CD4-positive, alpha-beta T cell treated with Interleukin-2 at 100 ng/mL for 4 hours (primary cell): ENCODE measurements at places on chromosomes 6 and 20.

DNA sequence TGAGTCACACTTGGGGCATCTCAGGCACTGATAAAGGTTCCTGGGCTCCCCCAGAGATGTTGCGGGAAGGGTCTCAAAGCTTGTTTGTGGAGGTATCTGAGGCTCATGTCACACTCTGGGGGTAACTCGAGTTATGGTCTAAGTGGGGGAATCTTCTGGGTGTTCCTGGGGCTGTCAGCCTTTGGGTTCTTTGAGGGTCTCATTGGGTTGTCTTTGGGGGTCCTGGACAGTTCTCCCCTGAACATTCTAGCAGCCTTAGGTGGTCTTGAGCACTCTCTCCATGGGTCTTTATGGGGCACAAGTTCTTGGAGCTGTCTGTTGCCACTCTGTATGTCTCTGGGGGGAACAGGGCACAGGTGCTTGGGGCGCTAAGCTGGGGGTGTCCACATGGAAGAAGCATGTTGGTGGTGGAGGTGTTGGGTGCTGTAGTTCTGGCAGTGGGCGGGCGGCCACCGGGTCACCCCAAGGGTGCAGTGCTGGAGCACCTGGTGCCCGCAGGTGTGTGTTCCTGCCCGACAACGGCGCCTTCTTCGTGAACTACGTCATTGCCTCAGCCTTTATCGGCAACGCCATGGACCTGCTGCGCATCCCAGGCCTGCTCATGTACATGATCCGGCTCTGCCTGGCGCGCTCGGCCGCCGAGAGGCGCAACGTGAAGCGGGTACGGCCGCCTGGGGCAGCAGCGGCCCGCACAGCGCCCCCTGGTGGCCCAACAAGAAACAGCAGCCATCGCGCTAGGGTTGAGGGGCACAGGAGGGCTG lies 7.1 kb upstream of the CAPN11 start:
- peak; percentile 78 for DNase-seq

- no peak for DNase-seq
Observed at GRCh38 chr6:53269827-53270226, 78.9 kb downstream of the ELOVL5 start.

DNA sequence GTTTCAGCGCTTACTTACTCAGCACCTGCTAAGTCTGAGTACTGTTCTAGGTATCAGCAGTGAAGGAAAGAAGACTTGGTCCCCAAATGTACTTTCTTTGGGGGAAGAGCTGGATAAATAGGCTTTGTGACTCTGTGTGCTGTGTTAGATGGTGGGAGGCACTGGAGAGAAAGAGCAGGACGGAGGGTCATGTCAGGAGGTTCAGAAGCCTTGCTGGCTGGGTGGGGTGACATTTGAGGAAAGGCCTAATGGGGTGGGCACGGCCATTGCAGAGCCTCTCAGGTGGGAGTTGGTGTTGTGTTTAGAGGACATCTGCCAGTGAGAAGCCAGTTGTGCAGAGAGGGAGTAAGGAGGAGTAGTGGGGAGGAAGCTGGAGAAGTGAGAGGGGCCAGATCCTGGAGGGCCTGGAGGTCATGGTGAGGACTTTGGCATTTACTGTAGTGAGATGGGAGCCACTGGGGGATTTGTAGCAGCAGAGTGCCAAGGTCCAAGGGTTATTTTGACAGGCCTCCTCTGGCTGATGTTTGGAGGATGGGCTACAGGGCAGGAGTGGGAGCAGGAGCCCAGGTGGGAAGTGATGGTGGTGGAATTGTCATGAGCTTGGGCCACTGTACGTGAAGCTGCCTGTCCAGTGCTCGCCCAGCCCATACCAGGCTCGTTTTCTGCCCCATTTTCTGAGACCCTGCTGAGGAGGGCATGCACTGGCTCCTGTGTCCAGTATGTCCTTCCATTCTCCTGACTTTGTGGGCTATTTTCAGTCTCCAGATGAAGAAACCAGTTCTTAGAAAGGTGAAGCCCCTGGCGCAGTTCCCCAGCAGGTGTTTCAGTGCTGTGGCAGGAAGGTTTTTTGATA lies 886 bp downstream of the SDCBP2 start:
- DNase-seq: no peak

DNA sequence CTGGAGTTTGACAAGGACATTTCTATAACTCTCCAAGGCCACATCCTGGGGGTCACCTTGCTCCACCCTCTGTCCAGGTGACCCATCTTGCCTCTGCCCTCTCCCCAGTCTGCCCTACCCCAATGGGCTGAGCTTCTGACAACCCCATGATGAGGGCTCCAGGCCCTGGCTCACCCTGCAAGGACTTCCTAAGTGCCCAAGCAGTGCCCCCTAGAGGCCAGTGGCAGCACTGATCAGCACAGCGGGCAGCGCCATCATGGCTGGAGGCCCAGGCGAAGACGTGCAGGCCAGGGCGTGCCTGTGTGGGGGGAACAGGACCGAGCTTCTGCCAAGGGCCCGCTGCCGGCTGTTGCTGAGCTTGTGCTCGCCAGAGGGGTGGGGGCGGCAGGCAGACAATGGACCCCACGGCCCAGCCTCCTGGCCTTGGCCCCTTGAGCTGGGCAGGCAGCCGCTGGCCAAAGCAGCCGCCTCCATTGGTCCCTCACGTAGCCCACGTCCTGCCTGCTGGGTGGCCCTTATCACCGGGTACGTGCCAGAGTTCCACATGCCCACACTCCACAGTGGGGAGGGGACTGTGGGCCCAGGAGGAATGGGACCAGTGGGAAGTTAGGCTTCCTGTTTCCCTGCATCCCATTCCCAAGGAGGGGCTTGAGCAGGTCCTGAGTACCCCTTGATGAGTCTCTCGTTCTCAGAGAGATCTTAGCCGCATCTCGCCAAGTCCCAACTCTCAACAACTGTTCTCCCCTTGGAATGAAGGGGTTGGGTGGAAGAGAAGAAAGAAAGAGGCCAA lies 64.3 kb downstream of the MRPL14 start:
- no peak for DNase-seq

- no peak for DNase-seq
Observed at GRCh38 chr20:19786311-19786710, 28.3 kb downstream of the RIN2 start.

GRCh38 chr20:54267483-54268003 lies 59.7 kb downstream of the PFDN4 start:
- DNase-seq: no peak

DNA sequence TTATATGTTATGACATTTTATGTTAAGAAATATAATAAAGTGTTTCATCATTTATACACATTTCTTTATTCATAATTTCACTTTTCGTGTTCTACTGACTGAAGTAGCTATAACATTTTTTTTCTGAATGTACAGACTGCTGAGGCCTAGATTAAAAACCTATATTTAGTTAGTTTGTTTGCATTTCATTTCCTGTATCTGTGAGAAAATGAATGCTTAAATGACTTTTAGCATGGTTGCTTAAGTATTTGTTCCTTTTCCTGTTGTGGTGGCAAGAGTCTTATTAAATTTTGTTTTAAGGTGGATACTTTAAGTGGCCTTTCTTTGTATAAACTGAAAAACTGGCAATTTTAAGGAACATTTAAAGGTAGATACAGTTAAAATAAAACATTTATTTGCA lies 779.7 kb upstream of the MAN1A1 start:
- DNase-seq: no peak
